ENCODE measurements at places on chromosomes 7 and 10.
A peak's percentile ranks its signal among the peaks of the same experiment; 100 is the strongest.

DNA sequence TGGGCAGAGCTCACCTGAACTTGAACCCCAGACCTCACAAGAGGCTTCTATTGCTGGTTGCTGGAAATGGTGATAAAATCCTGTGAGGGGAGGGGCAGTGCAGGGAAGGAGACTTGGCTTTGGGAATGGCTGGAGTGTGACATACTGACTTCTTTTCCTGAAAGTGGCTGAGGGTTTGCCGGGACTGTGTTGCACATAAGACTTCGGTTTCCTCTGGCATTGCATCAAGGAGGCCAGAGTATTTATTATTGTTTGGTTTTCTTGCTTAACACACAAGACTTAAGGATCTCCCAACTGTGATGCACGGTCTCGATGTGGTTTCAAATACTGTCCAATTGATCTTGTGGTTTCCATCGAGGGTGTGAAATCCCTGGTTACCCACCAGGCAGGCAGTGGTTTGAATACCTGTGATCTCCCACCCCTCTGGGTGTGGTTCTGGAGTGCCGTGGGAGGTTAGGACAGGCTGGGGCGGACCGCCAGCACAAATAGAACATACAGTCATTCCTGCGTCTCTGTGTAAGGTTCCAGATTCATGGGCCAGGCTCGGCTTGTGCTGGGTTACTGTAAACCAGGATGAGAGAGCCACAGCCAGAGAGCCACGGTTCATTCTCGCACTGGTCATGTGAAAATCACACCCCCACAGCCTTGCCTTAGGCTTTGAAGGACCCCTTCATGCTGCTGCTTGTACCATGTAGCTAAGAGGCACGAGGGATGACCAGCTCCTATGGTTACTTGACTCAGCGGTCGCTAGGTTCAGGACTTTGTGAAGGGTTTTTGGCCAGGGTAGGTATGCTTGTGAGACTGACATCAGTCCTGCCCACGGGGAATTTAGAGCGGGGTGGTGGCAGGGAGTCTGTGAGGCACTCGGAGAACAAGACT lies 39.2 kb downstream of the WBP1L start:
- no peak for DNase-seq

DNA sequence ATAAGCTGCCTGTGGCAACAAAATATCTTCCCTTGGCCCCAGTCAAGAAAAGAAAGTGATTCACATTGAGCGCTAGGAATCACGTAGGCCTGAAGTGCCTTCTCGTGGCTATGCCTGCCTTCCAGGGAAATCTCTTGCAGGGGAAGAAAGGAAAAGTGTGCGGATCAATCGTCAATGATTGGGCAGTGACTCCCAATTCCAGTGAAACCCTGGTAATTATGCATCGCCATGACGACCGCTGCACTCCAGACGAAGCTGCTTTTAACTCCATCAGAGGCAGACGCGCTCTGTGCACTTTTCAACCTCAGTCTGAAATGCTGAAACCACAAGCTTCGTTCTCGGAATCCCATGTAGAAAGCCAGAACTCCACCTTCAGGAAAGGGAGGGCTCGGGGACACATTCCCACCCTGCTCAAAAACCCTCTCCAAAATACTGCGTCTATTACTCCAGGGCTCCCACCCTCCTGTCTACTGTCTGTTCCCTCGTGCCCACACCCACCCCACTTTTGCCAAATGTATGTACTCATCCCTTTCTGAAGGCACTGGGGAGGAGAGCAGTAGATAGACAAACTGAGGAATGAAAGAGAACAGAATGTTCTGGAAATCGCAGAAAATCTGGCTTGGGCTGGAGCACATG lies 24.2 kb upstream of the PRKAG2 start:
- DNase-seq = no peak

GRCh38 chr7:46155367-46155766 lies 234.3 kb upstream of the IGFBP3 start:
- DNase-seq = no peak

- no peak for DNase-seq
Observed at GRCh38 chr7:13179775-13180523, 492.5 kb downstream of the ARL4A start.

GRCh38 chr10:76901701-76902100 lies 735.9 kb downstream of the KCNMA1 start:
- DNase-seq = no peak

DNA sequence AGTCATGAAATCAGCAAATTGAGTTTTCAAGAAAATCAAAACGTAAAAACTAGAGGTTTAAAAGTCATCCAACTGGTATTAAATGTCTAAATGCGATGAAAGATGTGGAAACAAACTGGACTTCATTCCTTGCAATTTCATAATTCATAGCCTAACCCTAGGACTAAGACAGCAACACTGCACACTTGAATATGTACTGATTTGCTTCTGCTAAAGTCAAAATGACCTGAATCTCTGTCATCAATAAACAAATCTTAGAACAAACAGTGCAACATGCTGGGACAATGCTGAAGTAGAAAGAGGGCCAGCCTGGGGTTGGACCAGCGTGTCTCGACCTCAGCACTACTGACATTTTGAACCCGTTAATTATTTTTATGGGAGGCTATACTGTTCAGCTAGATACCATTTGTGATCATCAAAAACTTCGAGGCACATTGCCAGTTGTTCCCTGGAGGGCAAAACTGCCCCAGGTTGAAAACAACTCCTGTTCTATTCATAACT lies 47.1 kb downstream of the MYOF start:
- no peak for DNase-seq

GRCh38 chr7:24732646-24733413 lies 24.4 kb downstream of the GSDME start:
- no peak for DNase-seq

DNA sequence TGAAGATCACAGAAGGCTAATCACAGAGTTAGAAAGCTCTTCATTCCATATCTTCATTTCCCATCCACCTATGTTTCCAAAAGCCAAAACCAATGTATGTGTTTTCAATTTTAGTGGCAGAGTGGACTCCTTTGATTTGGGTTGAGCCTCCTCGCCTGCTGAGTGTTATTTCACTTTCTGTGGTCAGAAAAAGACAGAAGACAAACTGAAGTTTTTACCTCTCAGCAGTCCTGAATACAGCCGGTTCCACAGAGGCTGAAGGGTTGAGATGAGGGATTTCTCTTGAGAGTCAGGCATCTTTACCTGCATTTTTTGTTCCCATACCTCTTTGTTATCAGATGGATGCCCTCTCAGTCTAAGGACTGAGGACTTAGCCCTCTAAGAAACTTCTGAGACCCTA lies 659.6 kb downstream of the CCSER2 start:
- no peak for DNase-seq

- DNase-seq = no peak
Observed at GRCh38 chr10:8225187-8225586, 170.7 kb downstream of the GATA3 start.

DNA sequence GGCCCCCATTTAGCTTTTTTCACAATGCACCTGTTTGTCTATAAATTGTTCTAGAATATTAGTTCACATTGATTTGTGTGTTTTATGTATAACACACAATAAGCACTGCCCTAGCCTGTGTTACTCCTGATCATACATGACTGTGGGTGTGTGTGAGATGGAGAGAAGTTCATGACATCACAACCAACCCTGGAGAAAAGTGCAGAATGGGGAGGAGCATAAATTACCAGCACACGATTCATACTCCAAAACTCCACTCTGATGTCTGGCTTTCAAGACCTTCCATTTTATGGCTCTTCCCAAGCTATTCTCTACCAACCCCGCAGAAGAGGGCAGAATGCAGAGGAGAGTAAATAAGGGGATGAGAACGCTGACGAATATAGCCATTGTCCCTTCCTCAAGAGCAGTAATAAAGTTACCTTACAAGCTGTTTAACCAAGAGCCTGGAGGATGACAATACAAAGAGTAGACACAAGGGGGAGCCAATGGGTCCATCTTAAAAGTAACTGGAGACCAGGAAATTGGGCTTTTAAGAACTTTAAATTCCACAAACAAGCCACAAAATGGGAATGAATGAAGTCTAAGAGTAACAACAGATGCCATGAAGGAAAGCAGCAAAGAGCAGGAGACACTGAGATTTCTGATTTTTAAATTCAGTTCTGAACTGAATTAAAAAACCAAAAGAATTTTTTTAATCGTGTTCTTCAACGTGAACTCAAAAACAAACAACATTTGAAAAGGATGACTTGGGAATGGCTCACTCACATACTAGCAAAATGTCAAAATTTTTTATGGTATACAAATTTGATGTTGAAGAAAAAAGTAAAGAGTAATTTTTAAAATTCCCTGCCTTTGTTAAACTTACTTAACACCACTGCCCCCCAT lies 159.6 kb downstream of the PARD3 start:
- DNase-seq = peak; percentile 24

- no peak for DNase-seq
Observed at GRCh38 chr7:123972831-123973230, 47.8 kb downstream of the SPAM1 start.

DNA sequence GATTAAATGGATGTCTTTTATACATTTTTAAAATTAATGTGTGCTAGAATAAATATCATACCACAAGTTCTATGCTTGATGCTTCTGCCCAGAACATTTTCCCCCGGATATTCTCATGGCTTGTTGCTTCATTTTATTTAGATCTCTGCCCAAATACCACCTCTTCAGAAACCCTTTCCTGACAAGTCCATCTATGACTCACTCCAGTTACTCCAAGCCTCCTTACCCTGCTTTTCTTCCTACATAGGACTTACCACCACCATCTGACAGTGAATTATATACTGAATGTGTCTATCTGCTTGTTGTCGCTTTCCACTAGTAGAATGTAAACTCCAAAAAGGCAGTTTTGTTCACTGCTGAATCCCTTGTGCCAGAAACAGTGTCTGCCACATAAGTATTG lies 19.1 kb upstream of the ERVW-1 start:
- DNase-seq = no peak

DNA sequence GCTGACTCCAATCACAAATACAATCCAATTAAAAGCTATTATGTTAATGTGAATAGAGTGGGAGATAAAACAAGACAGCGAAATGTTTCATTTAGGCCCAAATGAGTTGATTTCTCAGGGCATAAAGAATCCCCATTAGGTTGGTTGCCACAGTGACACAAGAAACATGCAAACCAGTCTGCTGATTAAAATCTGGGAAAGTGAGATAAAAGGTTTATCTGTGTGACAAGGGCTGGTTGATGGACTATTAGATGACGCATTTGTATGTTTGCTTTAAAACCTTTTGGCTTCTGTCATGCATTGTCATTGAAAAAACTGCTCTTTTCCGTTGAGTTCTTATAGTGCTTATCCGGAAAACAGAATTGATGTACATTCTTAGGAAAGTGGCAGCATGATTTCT lies 658.2 kb downstream of the GATA3 start:
- no peak for DNase-seq

- DNase-seq = no peak
Observed at GRCh38 chr10:28986117-28986792, 302.6 kb upstream of the LYZL1 start.

DNA sequence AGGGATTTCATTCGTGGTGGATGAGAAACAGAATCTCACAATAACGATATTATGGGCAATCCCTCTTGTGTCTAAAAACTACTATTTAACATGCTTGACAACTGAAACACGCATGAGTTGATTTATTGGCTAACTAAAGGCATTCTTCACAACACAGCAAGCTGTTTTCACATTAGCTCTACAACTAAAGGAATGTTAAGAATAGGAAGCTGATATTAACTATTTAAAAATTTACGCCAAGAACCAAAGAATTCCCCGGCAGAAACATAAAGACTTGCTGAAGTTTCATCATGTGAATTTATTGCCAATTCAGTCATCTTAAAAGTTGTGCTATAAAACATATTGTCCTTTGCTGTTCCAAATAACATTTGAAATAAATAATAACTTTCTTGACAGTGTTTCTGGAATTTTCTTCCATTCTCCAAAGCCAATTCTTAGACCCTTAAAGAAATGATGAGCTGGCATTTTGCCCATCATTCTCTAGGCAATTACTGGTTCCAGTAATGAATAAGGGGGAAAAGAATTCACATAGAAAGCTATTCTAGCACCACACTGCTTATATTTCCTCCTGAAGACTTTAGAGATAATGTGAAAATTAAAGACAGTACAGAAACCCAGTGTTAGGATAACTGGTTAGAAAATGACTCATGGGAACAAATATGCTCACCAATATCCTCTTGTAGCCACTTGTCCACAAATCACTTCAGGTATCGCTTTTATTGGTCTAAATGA lies 233.1 kb downstream of the PARD3 start:
- DNase-seq = no peak

DNA sequence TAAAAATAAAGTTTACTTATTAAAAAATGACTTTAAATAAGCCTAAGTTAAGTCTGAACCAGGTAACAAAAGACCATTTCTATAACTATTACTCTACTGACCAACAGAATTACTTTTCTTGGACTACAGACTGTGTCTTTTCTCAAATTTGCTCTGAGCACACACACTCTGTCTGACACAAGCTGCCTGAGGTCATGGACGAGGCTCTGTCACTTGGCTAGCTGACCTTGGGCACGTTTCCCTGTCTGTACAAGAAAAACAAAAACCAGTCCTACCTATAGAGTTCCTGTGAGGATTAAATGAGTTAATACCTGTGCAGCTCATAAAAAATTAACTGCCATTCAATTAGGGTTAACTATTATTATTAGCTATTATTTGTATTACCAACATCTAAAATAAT lies 22.9 kb downstream of the ATE1 start:
- no peak for DNase-seq

DNA sequence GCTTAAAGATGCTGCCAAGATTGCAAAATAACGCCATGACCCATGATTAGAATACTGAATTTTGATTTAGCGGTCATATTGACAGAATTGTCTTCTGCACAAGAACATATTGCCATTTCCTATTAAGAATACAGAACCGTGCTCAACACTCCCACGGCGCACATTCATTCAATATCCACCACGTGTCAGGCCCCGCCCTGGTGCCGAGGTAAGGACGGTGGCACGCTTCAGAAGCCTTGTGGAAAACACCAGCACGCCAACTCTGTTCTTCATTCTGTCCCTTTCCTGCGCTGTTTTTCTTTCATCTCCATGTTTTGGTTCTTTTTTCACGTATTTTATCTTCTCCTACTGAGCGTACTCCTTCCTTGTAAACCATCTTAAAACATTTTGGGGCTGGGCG lies 189.3 kb downstream of the ZMYND11 start:
- DNase-seq = no peak

DNA sequence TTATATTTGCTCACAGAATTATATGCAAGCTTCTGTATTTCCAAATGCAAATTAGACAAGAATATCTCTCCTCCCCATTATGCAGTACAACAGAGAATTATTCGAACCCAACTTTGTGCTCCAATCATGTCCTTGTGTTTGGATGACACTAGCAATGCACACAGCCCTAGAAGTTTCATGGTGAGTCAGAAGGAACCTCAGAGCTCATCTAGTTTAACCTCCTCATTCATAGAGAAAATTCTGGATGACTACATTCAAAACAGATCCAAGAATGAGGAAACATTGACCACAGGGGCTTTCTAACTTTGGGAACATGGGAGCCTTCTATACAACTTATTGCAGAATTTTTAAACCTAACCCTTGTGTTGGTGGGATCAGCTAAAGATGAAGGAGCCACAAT lies 12.8 kb upstream of the ARID5B start:
- DNase-seq = no peak

- no peak for DNase-seq
Observed at GRCh38 chr7:85928500-85928899, 715.2 kb upstream of the GRM3 start.

- DNase-seq = no peak
Observed at GRCh38 chr7:149666360-149666945, 106.9 kb downstream of the ZNF467 start.

GRCh38 chr7:107233174-107233573 lies 64.4 kb downstream of the HBP1 start:
- no peak for DNase-seq

GRCh38 chr10:113802997-113803396 lies 50.9 kb downstream of the DCLRE1A start:
- no peak for DNase-seq

Data from midbrain (tissue), 1 donor.